ENCODE measurements at places on chromosomes 16 and 17.

DNA sequence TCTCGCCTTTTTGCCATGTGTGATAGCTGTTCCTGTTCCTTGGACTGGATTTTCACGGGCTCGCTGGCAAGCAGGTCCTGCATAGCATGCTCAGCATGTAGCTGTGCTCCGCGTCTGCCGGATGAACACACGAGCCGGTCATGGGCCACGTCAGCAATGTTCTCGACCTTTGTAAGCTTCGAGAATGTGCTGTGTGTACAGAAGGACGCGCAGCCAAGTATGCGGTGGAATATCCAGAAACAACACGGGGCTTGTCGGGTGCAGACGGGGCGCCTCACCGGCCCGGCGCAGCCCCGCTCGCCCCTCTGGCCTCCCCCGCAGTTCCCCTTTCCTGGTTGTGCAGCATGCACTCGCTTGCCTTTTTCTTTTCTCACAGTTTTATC lies 42.2 kb downstream of the RPTOR start:
- DNase-seq: no peak

- peak; percentile 54 for DNase-seq
Measured at GRCh38 chr17:77842528-77843147, 115.9 kb upstream of the TNRC6C start.

GRCh38 chr16:12672986-12673385 lies 130.7 kb downstream of the CPPED1 start:
- no peak for DNase-seq

DNA sequence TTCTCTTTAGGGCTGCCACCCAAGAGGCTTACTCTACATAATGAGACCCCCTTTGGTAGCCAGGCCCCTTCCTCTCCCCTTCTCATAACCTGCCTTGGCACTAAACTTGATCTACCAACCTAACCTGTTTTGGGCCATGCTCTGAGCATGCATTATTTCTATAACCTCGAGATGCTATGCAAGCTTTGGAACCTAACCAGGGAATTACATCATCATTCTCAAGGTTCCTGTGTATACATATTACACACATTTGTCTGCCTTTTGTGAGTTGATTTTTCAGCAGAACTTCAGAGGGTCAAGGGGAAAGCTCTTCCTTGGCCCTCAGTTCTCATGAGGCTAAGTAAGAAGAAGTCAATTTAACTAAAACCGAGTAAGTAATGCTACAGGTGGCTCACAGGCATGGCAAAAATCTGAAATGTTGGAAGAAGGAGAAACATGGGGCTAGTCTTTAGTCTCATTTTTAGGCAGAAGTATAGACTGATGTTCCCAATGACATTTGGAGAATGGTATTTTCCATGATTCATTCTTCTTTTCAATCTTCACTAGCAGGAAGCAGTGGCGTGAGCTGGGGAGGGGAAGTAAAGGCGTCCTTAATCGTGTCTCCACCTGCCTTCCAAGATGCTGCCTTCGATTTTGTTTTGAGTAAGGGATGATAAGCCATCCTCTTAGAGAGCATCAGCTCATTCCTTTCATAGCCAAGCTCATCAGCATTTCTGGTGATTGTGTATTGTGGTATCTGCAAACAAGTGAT lies 308.4 kb downstream of the ABCC12 start:
- peak; percentile 77 for DNase-seq

DNA sequence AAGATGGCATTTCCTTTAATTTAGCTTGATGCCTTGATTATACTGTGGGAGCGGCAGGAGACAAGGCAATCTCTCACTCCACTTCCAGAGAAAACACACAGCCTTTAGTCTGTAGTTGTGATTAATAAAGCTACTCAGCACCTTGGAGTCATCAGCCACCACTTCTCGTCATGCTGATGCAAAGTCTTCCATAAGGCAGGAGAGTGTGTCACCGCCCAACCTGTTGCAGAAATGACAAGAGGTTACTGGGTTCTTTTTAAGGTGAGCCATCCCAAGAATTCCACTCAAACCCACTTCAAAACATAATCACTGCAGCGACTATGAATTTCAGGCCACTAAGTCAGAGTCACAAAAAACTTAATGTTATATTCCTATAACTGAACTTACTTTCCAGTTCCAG lies 223.9 kb upstream of the TOX3 start:
- no peak for DNase-seq

GRCh38 chr17:36816907-36817288 lies 120.4 kb upstream of the LHX1 start:
- DNase-seq: no peak

GRCh38 chr17:72117535-72118334 lies 3.1 kb upstream of the SOX9 start:
- DNase-seq: no peak

- DNase-seq: no peak
Measured at GRCh38 chr16:31710880-31711279, 162.7 kb upstream of the ZNF267 start.

DNA sequence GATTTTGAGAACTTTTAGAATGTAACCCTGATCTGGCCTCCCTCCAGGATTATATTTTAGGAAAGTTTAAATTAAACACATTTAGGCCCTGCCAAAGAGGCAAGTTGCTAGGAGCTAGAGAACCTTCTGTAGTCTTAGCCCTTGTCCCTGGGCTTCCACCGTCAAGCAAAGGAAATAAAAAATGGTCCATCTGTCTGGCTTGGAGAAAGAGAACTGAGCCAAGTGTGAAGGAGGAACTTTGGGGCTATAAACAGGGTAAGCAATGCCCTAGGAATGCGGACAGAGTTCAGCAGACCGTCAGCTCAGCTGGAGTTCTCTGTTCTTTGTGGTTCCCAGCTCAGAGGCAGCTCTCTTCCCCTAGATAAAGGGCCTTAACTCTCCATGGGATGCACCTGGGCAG lies 29.6 kb downstream of the RCVRN start:
- DNase-seq: peak; percentile 79

DNA sequence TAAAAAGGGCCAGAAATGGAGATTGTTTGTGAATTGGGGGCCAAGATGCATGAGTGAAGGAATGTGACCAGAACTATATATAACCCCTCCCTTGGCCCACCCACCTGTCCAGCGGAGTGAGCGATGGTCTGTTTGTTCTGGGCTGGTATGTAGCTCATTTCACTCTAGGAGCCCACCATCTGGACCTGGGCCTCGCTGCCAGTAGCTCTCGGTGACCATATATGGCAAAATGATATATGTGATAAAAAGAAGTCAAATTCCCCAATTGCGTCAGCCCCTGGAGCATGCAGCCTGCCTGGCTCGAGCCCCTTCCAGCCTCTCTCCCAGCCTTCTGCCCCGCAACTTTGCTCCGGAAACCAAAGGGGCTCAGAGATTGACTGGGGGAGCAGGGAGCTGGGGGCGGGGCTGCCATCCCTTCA lies 47.3 kb downstream of the CCDC42 start:
- DNase-seq: no peak

DNA sequence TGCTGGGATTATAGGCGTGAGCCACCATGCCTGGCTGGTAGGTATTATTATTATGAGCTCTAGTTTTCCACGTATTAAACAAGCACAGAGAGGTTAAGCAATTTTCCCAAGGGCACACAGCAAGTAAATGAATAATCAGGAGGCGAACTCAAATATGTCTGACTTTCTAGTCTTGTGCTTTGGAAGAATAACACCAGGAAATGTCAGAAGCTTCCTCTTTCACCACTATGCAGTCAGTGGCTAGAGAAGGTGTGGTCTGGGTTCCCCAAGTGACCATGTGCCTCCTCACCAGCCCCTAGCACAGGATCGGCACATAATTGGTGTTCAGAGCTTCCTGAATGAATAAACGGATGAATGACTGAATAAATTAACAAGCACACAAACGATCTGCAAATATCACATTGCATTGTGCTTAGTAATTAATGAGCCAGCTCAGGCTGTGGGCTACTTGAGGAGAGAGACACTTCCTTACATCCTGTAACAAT lies 21.6 kb upstream of the SCNN1B start:
- DNase-seq: peak; percentile 82

DNA sequence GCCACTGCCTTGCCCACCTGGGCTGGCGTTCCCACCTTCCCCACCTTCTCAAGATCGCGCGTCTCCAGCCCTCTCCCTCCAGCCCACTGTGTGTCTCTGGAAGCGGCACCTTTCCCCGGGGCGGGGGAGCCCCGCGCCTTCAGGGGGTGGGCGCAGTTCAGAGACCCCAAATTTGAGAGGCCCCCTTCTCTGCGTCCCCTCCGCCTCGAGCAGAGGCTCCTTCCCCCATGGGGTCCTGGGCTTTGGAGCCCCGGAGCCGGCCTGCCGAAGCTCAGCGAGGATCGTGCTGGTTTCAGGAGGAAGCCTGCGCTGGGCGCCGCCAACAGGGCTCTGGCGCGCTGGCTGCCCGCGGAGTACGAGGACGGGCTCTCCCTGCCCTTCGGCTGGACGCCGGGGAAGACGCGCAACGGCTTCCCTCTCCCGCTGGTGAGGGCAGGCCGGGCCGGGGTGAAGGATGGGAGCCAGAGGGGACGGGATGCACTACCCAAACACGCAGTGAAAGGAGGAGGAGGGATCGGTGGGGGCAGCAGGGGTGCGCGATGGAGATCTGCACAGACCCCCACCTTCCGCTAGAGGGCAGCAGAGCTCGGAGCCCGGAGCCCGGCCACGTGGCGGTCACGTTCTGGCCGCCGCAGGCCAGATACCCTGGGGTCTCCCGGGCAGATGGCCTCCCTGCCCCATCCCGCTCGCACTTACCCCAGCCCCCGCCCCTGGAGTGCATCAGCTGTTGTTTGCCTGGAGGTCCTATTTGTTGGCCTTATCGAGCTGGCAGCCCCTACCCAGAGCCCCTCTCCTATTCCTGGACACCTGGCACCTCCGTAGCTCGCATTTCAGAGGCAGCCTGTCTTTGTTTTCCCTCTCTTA lies 11.1 kb downstream of the LPO start:
- peak; percentile 58 for DNase-seq

DNA sequence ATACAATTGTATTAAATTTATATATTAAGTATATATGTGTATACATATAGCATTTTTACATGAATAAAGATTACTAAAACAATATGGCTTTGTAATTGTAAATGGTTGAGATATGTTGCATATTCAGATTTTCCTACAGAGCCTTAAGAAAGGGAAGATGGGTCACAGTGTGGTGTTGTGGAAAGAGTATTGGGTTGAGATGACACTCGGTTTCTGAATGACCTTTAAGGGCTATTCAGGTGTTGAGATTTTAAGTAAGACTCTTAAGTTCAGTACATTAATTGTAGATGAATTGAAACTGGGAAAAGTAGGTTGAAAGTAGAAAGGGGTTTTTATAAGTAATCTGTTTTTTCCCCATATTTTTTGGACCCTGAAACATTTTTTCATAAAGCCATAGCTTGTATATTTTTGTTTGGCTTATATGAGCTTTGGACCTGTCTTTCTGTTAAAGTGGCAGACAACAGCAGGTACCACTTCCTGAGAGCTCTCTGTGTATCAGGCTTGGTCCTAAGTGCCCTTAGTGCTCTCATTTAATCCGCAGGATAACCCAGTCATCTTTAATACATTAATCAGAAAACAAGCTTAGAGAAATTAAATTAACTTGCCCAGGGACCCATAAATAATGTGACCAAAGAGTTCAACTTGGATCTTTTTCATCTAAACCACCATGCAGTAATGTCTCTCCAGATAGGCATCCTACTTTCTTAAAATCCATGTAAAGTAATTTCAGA lies 48.5 kb upstream of the MRC2 start:
- DNase-seq: no peak

DNA sequence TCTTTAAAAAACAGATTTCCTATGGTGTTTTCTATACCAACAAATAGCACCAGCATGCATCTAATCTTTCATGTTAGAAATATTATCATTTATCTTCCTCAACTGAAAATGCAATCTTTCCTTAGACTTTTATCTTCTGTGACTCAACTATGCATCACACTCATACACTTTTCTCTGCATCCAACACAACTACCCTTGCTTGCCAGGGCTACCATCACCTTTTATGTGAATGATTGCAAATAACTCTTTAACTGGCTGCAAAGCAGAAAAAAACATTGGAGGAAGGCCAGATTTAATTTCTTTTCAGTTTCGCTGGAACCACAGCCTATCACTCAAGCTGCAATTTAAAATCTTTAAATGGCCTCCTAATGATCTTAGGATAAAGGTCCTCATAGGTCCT lies 212.9 kb downstream of the CDH8 start:
- peak; percentile 34 for DNase-seq

DNA sequence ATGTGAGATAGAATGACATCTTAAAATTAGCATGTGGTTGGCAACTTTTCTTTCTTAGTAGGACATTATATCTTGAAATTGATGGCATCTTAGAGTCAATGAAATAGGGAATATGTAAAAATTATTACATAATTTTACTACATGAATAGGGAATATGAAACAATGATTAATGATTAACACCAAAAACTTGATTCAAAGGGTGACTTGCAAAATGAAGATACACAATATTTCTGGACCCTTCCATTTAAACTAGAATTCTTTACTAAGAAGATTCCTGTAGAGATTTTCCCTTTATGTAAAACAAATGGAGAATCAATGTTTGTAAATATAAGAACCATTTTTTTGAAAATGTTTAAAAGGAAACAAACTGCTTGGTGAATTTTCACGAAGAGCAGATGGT lies 3.4 kb downstream of the MRTFB start:
- no peak for DNase-seq

DNA sequence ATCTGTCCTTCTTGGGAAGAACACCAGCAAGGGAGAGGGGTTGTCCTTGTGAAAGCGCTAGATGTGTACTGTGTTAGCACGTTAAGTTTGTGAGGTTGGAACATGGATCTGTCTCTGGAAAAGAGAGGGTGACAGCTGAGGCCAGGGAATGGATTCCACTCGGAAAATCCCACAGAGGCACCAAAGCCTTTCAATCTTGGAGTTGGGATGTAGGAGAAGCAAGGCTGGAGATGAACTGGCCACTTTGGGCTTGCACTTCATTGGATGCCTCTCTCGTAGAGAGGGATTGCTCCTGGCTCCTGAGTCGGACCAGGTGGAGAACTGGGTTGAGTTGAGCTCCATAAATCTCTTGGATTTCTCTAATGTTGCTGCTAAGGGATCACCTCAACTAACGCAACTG lies 67.2 kb downstream of the CCDC182 start:
- no peak for DNase-seq

- DNase-seq: no peak
Measured at GRCh38 chr16:50103764-50104163, 38.0 kb downstream of the HEATR3 start.

DNA sequence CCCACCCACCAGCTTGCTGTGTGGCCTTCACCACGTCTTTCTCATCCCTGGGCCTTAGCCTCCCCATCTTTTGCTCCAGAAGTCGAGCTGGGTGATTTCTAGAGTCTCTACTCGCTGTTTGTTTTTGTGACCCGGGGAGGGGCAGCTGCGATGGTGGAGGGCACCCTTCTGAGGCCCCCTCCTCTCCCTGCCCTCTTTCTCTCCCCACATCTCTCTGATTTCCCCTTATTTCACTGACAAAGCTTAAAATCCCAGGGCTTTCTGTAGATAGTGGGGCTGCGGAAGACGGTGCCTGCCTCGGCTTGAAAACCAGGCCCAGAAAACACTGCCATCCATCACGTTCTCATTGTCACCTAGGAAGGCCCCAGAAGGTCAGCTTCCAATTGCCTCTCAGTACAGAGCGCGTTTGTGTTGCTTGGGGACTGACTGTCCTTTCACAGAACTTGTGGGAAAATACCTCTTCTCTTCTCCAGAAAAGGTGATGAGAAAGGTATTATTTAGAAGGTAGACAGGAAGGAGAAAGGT lies 95.1 kb downstream of the NTN1 start:
- DNase-seq: no peak

GRCh38 chr16:1877804-1878203 lies 5.8 kb upstream of the MEIOB start:
- peak; percentile 17 for DNase-seq
